Hindlimb muscle (tissue), 1 donor: ENCODE measurements at places on chromosomes 3 and 15. TPM values are rescaled to one million over a fixed set of nuclear protein-coding genes. Genes with fewer than 3 reads are reported as not detected.
A peak's percentile ranks its signal among the peaks of the same experiment; 100 is the strongest.

The CCRL2 gene
- polyA plus RNA-seq = 0.74 TPM

- no peak for DNase-seq
Measured at GRCh38 chr3:48630407-48630806, 4.9 kb downstream of the SLC26A6 start.

The ATG7 gene
- 15.0 TPM for polyA plus RNA-seq

DNA sequence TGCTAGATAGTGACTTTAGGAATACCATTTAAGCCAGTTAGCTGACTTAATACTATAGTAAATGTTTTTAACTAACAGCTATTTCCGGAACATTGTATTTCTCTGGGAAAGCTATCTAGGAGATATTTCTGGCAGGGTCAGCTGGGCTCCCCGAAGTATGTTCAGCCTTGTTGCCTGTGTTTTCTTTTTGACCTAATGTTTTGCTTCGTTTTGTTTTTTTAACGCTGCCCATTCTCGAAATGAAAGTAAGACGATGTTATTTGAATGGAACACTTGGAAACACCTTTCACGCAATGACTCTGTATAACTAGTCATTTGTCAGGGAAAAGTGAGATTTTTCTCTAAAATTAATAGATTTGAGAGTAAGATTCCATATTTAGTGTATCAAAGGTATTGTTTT is 702.9 kb upstream of the NAALADL2 start:
- peak; percentile 11 for DNase-seq

DNA sequence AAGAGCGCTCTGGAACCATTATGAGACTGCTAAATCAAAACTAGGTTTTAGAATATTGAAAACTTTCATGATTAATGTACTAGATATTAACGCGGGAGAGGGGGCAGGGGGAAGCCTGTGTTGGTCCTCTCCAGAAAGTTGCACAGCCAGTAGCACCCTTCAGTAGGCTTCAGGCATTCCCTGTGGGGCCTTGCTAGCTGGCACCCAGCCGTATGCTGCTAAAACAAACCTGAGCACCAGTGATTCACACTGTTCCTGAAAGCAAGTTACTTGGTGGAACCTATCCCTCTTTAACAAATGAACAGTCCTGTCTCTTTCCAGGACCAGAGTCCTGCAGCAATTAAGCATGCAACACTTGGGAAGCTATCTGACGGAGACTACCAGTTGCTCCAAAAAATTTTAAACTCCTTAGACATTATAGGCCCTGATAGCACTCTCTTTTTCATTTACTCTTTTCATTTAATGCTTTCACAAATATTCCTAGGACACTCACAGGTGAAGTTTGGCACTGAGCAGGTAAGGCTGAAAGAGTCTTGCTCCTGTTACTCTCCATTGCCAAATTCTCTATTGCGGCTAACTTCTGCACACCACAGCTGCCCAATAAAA is 1.2 kb upstream of the ATRIP start:
- no peak for DNase-seq

DNA sequence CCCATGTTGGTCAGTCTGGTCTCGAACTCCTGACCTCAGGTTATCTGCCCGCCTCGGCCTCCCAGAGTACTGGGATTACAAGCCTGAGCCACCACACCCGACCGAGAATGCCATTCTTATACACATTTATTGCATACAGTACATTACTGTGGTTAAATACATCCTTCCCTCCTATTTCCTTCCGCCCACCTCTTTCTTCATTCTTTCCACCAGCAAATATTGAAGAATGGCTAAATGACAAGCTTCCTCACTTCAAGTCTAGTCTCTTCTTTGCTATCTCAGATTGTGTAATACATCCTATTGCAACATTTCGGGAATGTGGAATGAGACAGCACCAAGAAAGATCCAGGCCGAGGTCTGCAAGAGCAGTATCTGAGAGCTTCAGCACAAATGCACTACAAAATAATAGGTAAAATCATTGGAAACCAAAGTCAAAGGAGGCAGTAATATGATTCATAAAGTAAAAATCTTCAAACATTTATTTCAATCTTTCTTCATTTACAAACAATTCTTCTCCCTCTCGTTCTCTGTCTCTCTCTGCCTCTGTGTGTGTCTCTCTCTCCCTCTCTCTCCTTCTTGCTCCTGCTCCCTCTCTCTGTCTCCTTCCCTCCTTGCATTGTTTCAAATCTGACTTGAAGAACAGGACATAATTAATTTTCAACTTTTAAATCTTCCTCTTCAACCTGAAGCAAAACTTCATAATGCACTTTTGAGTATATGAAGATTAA is 94.7 kb upstream of the TGFBR2 start:
- DNase-seq = no peak

DNA sequence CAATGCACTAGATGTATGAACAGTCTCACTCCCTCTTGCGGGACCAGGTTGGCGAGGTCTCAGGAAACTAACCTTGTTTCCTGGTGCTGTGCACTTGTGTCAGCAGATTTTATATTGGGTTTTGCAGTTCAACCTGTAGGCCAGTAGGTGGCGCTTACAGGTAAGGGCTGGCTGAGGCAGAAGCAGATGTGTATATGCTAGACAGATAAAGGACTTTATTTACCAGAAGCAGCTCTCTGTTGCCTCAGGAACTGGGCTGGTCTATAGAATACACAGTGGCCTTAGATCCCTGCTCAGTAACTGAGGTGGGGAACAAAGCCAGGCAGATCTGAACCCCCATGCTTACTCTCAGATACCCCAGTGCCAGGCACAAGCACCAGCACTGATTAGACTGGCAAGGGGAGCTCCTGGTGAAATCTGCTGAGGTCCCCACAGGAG is 296.8 kb downstream of the DOCK3 start:
- peak; percentile 22 for DNase-seq

DNA sequence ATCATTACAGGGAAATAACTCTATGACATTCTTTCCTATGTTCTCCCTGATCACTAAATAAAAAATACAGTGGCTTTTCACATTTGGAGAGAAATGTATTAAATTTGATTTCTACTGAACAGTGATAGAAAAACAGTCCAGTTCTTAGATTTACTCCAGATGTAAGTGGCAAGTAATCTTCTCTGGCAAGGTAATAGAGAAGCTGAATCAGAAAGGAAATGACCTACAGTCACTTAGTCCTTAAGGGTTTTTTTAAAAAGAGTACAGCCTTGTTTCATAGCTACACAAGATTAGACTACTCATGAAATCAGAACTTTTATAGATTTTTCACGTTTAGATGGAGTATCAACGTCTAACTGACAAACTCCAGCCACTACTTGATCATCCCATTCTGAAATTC is 236.9 kb downstream of the CADPS start:
- no peak for DNase-seq

DNA sequence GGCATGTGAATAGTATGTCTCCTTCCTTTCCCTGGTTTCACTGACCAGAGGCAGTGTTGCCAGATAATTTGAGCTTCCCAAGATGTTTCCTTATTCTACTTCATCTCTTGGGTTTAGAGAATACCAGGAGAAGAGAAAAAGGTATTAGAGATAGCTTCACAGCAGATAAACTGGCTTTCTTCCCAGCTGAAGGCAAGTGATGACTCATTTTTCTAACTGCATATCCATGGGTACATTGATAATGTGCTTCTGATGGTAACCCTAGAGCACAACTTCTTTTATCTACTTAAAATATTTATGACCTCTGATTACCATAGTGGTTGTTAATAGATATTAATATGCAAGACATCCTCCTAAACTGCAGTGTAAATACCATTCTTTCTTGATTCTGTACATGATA is 34.6 kb upstream of the CMTM8 start:
- no peak for DNase-seq

GRCh38 chr3:189718215-189718614 is 87.0 kb downstream of the TP63 start:
- DNase-seq = no peak

DNA sequence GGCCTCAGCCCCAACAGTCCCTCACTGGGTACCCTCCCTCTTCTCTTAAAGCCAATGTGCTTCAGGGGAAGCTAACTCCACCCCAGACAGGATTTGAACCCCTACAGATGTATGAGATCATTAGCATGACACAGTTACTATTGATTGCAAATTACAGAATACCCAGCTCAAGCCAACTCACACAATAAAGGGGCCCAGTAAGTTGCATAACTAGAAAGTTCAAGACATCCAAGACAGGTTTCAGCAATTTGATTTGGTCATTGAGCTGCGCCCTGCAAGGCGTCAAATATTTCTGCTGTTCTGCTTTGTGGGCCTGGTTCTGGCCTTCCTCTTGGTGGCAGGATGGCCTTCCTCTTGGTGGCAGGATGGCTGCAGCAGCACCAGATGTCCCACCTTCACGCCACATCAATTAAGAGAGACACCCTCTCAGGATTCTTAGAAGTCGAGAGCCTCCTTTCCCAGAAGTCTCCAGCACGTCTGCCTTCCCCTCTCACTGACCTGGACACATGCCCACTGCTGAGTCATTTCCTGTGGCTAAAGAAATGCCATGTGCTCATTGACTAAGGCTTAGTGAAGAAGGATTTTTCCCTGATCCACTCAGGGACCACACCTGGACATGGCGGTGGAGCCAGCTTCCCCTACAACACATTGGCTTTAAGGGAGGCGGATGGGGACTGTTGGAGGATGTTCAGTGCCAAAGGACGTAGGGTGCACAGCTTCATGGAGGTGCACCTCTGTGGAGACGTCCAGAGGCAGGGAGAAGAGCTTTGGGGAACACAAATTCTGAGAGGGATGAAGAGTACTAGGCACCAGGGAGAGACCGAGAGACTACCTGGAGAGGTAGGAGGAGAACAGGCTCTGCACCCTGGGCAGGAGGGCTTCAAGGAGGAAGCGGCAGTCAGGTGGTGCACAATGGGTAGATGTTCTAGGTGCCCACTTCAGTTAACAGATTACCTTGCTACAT is 49.1 kb downstream of the DNASE1L3 start:
- DNase-seq = no peak

DNA sequence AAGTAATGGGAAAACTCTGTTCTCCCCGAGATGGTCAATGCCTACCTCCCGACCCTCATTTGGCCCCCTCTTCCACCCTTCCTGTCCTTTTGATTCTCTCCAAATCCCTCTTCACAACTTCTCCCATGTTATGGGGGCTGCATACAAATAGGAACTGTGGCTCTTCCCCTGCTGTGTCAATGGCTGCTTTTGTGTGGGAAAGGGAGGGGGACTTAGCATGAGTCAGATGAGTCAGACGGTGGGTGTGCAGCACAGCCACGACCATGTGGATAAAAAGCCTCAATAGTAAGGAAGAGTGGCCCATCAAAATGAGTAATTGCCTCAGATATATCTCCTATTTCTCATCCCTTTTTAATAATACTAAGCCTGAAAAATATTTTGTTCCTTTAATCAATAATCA is 31.9 kb downstream of the SPATA16 start:
- no peak for DNase-seq

The SLC7A14 gene
- 0.58 TPM for polyA plus RNA-seq

The PLXND1 gene
- 154 TPM for polyA plus RNA-seq

GRCh38 chr3:103056542-103056941 is 621.7 kb downstream of the ZPLD1 start:
- no peak for DNase-seq

DNA sequence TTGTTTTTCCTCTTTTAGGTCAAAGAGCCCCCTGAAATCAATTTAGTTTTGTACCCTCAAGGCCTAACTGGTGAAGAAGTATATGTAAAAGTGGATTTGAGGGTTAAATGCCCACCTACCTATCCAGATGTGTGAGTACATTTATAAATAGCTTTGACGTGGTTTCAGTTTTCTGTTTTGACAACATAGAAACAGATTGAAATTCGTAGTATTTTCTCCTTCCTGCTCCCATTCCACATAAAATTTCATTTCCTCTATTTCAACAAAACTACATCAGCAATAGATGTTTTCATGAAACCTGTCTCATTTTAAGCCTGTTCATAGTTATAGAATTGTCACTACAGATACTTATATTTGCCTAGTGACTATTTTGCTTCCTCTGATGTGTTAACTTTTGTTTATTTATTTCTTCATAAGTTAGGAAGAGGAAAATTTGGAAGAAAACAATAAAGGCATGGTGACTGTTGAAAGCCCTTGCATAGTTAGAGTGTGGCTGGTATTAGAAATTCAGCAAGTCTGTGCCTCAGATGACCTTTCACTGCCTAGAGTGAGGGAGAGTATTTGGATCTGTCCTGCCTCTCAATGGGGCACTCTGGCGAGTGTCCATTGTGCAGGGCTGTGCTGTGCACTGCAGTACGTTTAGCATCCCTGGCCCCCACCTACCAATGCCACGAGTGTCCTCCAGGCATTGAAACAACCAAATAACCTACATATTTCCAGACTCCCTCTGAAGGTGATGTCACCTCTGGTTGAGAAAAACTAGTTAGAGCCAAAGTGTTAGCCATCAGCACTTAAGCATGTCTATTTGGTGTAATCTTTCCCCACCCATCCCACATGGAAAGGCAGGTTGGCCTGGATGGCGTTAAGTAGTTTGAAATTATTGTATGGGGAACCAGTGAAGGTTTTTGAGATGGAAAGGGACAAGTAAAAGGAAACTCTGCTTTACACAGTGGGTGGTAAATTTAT is 5.9 kb downstream of the EIF2AK4 start:
- no peak for DNase-seq

DNA sequence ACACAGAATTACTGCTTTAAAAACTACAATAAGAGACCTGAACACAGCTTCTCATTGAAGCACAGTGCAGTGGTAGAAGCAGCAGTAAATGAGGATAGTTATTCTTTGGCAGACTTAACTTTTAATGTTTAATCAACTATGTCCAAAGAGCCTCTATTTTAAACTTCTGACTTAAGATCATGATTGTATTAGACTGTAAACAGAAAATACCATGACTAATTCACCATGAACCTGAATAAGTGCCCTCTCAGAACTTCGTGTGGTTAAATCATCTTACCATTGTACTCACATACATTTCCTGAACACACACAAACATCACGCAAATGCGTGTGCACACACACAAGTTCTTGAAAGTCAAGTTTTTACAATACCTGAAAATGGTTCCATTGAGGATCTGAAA is 13.9 kb downstream of the CEP152 start:
- DNase-seq = no peak

GRCh38 chr3:161273589-161274218 is 52.6 kb downstream of the NMD3 start:
- peak; percentile 6 for DNase-seq

The PLSCR2 gene
- not detected for polyA plus RNA-seq

The AADACL2 gene
- 0.31 TPM for polyA plus RNA-seq

- no peak for DNase-seq
Measured at GRCh38 chr3:112751564-112752512, 94.8 kb downstream of the CD200R1L start.

The PYGO1 gene
- 8.0 TPM for polyA plus RNA-seq

The TSEN2 gene
- polyA plus RNA-seq = 14.4 TPM

GRCh38 chr15:65258375-65259262 is 28.1 kb downstream of the PARP16 start:
- peak; percentile 37 for DNase-seq

GRCh38 chr3:126743350-126743749 is 39.3 kb downstream of the CHCHD6 start:
- no peak for DNase-seq

GRCh38 chr3:123421353-123422174 is 27.3 kb downstream of the ADCY5 start:
- no peak for DNase-seq
